ENCODE measurements at places on chromosomes 12 and 14. TPM values are rescaled to one million over a fixed set of nuclear protein-coding genes. Genes with fewer than 3 reads are reported as not detected.

SERPINA4 gene
- total RNA-seq = not detected

GARIN6 gene
- not detected for total RNA-seq

TMEM132D gene
- total RNA-seq = 0.19 TPM

BDKRB2 gene
- total RNA-seq = 0.18 TPM

ANKLE2 gene
- 93.4 TPM for total RNA-seq

DNA sequence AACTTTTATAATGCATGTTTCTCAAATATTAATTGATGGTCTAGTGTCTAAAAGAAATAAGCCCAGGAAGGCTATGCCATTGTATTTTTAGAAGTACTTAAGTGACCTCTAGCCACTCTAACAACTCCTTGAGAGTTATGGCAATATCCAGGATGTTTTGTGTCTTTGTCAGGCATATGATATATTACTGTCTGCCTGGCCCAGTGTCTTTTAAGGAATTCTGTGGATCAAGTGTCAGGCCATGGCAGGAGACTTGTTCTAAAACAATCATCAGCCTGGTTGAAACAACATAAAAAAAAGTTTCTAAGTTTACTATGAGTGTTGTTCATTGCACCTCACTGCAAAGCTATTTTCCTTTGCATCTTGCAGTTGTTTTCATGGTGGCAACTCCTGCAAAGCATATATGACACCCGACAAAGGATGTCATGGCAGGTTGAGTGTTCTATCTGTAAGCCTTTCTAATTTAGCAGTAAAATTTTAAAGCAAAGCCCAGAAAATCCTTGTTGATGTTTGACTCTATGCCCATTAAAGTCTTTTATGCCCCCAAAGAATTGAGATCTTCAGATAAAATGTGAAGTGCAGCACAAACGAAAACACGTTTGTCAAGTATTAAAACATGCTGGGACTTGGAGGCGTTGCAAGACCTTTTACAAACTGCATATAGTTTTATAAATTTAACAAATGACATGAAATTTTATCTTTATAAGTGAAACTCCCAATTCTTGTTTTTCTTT, 89.5 kb upstream of the SLC38A2 start:
- no peaks in the 10 kb centered on the region for H3K27me3 ChIP-seq
- H3K36me3 ChIP-seq = no peaks in the 10 kb centered on the region
- no peaks in the 10 kb centered on the region for H3K4me1 ChIP-seq
- no peak for DNase-seq

GRCh38 chr12:21528953-21529352, 2.9 kb downstream of the SPX start:
- peak overlapping the region; percentile 86 for H3K4me3 ChIP-seq
- H3K4me1 ChIP-seq = peaks cover 8% of the 10 kb centered on the region
- H3K36me3 ChIP-seq = no peaks in the 10 kb centered on the region
- DNase-seq = no peak

DNA sequence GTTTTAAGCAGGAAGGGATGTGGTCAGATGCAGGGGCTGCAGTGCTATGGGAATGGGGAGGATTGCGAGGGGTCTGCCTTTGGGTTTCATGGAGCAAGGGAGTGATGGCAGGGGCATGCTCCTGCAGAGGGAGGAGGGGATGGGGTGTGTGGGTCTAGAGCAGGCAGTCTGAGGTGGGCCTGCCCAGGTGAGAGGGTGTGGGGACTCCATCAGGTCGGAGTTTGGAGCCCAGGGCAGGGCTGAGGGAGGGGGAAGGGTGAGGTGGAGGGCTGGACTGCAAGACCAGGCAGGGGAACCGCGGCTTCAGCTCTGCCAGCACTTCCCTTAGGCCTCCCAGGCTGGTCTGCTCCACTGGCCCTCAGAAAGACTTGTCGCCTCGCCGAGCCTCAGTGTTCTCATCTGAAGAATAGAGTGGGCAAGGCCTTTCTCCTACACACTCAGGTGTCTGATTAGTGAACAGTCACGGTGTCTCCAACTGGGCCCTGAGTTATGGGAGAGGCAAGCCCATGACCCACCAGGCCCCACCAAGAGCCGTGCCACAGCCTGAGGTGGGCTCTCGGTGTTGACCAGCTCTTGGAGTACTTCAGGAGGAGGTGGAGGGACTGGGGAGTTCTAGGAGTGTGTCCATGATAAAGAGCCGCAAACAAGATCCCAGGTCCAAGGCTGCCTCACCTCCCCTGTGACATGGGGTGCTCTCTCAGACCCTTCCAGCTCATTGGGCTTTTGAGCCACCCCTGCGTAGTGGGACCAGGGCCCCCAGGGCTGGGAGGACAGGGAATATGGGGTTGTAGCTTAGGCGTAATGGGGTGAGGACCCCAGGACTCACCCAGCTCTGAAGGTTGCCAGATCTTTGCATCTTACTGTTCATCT, 20.1 kb upstream of the KRT80 start:
- H3K36me3 ChIP-seq = no peaks in the 10 kb centered on the region
- H3K4me1 ChIP-seq = no peaks in the 10 kb centered on the region
- no peak for DNase-seq
- peaks cover 8% of the 10 kb centered on the region for H3K27me3 ChIP-seq

- H3K27ac ChIP-seq = no peak overlapping the region
- H3K27me3 ChIP-seq = no peaks in the 10 kb centered on the region
- no peaks in the 10 kb centered on the region for H3K4me1 ChIP-seq
- H3K36me3 ChIP-seq = peaks cover 9% of the 10 kb centered on the region
Measured at GRCh38 chr14:65387628-65388027, 24.9 kb upstream of the FUT8 start.

- no peak for DNase-seq
- no peak overlapping the region for H3K27ac ChIP-seq
- no peaks in the 10 kb centered on the region for H3K4me1 ChIP-seq
- H3K27me3 ChIP-seq = no peaks in the 10 kb centered on the region
- peaks cover 4% of the 10 kb centered on the region for H3K36me3 ChIP-seq
Measured at GRCh38 chr14:75877292-75877691, 104.5 kb downstream of the TGFB3 start.

- H3K36me3 ChIP-seq = no peaks in the 10 kb centered on the region
- H3K27me3 ChIP-seq = no peaks in the 10 kb centered on the region
- no peak overlapping the region for H3K27ac ChIP-seq
Measured at GRCh38 chr14:76640923-76641395, 120.3 kb upstream of the VASH1 start.

DNA sequence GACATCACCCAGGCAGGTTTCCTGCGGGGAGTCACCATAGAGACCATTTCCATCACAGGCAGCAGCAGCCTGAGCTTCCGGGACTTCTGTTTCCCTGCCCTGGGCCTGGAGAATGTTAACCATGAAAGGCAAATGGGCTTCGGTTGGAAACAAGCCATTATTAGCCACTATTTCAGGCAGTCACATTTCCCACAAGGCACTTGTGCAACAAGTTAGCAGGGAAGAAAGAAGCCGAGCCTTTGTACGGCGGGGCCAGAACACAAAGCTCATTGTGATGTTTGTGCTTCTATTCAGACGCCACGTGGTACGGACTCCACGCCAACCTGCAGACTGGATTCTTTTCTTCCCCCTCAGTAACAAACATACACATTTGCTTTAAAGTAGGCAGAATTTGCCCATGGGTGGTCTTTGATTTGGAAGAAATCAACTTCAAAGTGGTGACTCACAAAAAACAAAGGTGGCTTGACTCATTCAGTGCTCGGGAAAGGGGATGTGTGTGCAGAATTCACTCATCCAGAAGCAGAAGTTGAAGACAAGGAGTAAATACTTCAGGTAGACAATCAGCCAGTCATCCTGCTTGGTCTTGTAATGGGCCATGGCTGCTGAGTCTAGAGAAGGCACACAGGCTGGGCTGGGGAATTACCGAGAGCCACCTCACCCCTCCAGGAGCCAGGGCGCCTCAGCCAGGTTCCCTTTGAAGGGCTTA, 154.2 kb upstream of the PRMT8 start:
- peak; percentile 10 for DNase-seq
- peak overlapping the region; percentile 95 for H3K27ac ChIP-seq
- H3K36me3 ChIP-seq = no peaks in the 10 kb centered on the region

DNA sequence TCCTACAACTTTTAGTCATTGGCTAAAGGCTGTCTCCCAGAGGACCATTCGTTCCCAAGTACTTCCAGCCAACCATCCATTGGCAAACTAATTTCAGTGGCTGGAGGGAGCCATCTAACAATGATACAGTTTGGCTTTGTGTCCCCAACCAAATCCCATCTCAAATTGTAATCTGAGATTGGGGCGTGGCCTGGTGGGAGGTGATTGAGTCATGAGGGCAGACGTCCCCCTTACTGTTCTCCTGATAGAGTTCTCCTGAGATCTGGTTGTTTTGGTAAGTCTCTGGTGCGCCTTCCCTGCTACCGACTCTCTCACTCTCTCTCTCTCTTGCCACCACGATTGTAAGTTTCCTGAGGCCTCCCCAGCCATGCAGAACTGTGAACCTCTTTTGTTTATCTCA, 99.7 kb upstream of the FUT8 start:
- H3K4me1 ChIP-seq = peaks cover 2% of the 10 kb centered on the region
- no peak overlapping the region for H3K27ac ChIP-seq
- H3K36me3 ChIP-seq = no peaks in the 10 kb centered on the region
- DNase-seq = no peak

DNA sequence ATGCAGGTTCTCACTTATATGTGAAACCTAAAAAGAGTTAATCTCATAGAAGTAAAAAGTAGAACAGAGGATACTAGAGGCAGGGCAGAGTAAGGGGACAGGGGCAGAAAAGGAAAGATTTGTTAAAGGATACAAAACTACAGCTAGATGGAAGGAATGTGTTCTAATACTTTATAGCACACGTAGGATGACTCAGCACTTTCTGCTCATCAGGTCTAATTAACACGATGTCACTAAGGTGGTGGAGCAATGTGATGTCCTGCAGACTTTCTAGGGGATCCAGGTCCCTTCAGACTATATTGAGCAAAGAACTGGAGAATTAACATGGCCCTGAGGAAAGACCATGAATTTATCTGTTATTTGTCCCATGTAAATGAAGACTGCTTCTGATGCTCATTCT, 80.8 kb upstream of the CMKLR1 start:
- no peak overlapping the region for H3K4me3 ChIP-seq
- H3K36me3 ChIP-seq = no peaks in the 10 kb centered on the region
- DNase-seq = no peak
- peaks cover 5% of the 10 kb centered on the region for H3K4me1 ChIP-seq

- H3K4me1 ChIP-seq = peaks cover 18% of the 10 kb centered on the region
- peaks cover 14% of the 10 kb centered on the region for H3K27me3 ChIP-seq
- DNase-seq = no peak
- no peaks in the 10 kb centered on the region for H3K36me3 ChIP-seq
- no peak overlapping the region for H3K27ac ChIP-seq
Measured at GRCh38 chr14:104345621-104346462, 207.5 kb downstream of the KIF26A start.

DNA sequence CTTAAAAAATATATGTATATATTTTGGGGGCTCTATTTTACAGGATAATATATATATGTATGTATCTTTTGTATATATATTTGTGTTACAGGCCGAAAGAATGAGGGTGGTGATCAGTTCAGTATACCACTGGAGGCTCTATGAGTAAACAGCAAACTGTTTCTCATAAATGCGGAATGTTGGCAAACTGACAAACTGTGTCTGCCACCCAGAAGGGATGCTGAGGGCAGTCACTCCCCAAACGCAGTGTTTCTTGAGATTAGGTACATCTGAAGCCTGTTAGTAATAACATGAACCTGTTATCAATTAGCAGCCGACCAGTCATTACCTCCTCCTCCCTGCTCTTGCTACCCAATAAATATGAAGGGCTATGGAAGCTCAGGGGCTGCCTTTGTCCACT, 20.8 kb downstream of the TNFAIP2 start:
- H3K36me3 ChIP-seq = no peaks in the 10 kb centered on the region
- no peak for DNase-seq
- H3K4me1 ChIP-seq = peaks cover 7% of the 10 kb centered on the region
- no peak overlapping the region for H3K27ac ChIP-seq
- peaks cover 35% of the 10 kb centered on the region for H3K27me3 ChIP-seq

DNA sequence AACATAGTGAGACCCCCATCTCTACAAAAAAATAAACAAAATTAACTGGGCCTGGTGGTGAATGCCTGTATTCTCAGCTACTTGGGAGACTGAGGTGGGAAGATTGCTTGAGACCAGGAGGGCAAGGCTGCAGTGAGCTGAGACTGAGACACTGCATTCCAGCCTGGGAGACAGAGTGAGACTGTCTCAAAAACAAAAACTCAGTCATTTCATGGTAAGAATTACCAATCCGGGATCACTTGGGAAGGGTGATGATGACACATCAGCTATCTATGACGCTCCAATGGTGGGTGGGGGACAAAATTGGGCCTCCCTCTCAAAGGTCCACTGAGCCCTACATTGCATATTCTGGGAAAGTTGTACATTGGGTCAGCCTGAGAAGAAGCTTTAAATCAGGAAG, 47.7 kb downstream of the SERPINA3 start:
- H3K27ac ChIP-seq = no peak overlapping the region
- H3K36me3 ChIP-seq = no peaks in the 10 kb centered on the region
- no peak overlapping the region for H3K4me3 ChIP-seq
- no peak for DNase-seq
- H3K27me3 ChIP-seq = peaks cover 3% of the 10 kb centered on the region

GRCh38 chr12:129676411-129676810, 227.4 kb downstream of the TMEM132D start:
- peaks cover 3% of the 10 kb centered on the region for H3K36me3 ChIP-seq
- H3K4me1 ChIP-seq = peaks cover 38% of the 10 kb centered on the region
- no peak for DNase-seq
- H3K4me3 ChIP-seq = no peak overlapping the region

- H3K27me3 ChIP-seq = no peaks in the 10 kb centered on the region
- H3K36me3 ChIP-seq = no peaks in the 10 kb centered on the region
- no peak overlapping the region for H3K4me3 ChIP-seq
- no peak overlapping the region for H3K27ac ChIP-seq
Measured at GRCh38 chr12:22974865-22975264, 349.9 kb downstream of the ETNK1 start.

DNA sequence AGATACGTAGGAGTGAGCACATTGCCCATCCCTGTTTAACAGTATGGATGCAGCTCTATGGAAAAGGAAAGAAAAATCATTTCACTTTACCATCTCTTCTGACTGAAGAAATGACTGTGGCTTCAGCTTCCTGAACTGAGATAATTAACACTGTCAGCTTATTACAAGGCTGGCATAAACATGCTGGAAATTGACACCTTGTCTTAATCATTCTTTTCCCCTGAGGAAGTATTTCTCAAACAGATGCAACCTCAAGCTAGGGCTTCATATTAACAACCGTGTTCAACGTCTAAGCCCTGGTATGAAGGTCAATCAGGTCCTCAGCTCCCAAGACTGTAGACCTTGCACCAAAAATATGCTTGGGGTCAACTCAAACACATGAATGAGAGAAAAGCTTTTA, 25.0 kb downstream of the RERG start:
- DNase-seq = no peak
- peaks cover 14% of the 10 kb centered on the region for H3K4me1 ChIP-seq
- no peaks in the 10 kb centered on the region for H3K36me3 ChIP-seq
- H3K4me3 ChIP-seq = no peak overlapping the region
- H3K27me3 ChIP-seq = no peaks in the 10 kb centered on the region

All from neural crest cell (in vitro differentiated cells).